ENCODE measurements at places on chromosomes 12 and 14.

- DNase-seq, result no peak
These were observed 31.3 kb upstream of the PPM1A start for GRCh38 chr14:60217713-60218112.

GRCh38 chr12:51821440-51822260 lies 26.9 kb downstream of the FIGNL2 start:
- no peak for DNase-seq

DNA sequence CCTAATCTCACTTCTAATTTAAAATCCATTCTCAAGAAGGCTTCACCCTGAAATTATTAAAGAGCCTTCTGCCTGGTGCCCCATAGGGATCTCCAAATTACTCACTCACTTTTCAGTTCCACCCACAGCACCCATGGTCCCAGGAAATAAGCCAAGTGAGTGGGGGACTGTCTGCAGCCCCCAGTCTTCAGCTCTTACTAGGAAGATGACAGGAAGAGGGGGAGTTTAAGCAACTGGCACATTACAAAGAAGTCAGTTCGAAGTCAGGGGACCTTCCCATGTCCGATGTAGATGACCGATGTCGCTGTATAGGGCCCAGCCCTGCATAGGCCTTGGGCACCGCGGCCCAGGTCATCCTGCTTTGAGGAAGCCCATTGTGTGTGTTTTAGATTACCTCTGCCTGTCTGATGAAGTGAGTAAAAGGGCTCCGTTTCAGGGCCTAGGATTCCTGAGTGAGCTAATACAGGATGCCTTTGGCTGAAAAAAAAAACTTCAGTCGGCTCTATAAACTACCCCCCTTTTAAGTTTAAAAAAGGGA lies 1.9 kb downstream of the ACTN1 start:
- no peak for DNase-seq

DNA sequence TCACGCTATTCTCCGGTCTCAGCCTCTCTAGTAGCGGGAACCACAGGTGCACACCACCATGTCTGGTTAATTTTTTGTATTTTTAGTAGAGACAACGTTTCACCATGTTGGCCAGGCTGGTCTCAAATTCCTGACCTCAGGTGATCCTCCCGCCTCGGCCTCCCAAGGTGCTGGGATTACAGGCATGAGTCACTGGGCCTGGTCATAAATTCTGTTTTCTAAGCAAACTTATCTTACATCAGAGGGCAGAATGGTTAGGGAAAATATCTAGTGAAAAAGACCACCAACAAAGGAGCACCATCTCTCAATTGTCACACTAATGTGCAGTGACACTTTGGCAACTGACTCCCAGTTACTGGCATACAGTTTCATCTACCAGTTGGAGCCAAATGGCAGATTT lies 2.8 kb downstream of the CPM start:
- no peak for DNase-seq

DNA sequence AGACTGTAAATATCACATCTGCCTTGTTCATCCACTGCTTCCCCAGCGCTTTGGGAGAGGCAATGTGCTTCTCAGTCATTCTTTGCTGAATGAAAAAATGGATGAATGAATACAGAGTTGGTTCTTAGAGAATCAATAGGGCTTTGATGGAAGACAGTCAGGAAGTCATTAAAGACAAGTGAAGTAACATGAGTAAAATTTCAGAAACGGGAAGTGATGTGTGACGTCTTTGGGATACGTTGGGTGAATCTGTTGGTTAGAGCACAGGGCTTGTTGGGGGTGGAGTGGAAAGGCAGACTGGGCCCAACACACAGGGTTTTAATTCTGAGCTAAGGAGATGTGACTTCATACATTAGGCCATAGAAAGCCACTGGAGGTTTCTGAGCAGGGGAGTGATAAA lies 39.0 kb upstream of the NRXN3 start:
- DNase-seq, result no peak

- no peak for DNase-seq
These were observed 11.3 kb downstream of the PRKCH start for GRCh38 chr14:61332658-61333029.

DNA sequence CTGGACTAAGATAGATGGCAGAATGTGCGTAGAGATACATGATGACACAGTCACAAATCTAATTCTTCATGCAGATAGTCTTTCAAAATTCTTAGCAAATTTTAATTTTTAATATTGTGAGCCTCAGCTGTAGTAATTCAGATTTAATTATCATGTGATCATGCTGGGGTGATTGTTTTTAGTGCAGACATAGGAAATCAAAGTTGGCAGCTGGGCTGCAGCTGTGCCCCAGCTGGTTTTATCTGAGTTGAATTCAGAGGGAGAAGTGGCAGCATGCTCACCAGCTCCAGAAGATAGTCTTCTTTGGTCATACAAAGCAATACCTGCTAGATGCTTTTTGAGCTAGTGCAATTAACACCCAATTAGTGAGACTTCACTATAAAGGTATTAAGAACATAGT lies 292.9 kb downstream of the RAD51B start:
- no peak for DNase-seq

- DNase-seq, result peak; percentile 19
These were observed 33.7 kb downstream of the PAH start for GRCh38 chr12:102883204-102883799.

DNA sequence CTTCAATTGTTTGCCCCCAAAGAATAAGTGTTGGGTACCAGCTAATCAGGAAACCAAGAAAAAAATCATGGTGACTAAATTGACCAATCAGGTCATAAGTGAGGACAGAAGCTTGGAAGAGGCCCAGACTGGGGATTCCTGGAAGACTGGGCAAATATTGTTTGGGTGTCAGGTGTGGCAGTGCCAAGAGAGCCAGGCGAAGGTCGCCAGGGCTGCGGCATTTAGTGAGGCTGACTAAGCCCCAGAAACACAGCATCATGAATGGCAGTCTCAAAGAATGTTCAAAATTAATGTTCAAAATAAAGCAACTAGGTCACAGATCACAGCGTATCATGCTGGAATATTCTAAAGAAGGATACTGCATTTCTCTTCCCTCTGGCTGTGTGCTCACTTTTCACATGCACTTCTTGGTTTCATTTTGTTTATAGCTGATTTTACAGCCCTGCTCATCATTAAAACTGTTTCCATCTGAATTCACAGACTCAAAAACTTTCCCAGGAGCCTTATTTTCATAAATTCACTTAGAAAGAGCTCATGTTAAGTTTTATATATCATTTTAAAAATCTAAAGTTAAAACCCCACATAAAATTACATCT lies 85.3 kb upstream of the OVCH1 start:
- no peak for DNase-seq

DNA sequence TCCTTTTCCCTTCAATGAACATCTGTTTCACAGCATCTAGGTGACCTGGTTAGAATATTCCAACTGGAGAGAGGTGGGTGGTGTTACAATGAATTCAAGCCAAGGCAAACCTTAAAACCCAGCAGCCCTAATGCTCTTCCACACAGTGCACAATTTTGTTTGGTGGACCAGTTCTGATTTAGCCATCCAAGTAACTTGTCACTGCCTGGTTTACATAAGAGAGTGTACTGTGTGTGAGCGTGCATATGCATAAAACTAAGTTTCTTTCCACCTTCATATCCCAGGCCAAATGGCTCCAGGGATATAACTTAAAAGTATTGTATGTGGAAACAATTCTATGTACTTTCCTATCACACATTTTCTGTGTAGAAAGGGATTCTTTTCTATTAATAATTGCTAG lies 200.4 kb upstream of the FAR2 start:
- no peak for DNase-seq

DNA sequence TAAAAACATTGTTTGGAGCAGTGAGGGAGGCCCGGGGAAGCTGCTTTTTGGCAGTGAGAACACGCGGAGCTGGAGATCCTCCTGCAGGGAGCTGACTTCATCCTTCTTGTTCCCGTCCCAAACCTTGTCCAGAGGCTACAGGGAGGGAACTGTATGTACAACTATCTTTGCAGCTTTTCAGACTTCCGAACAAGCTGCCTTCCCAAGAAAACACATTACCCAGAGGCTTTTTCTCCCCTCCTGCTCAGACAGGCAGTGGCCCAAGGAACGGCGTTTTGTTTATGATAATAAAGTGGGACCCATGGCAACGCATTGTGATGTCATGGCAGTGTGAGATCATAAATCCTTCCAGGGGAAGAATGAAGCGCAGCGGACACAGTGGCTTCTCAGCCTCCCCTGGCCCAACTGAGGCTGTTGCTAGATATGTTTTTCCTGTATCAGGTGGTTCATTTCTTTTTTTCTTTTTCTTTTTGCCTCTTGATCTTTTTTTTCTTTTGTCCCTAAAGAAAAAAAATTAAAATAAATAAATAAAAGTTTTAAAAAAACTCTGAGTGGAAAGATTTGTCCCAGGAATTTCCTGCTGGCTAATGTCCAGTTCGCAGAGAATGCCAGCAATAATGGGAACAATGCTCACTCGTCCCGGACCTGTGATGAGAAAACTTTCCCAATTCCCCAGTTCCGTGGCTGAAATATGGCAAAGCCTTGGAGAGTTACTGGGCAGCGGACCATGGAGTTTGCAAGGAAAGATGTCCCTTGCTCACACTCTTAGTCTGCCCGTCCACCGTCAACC lies 103.4 kb upstream of the MAP1LC3B2 start:
- peak; percentile 97 for DNase-seq
